ENCODE measurements at places on chromosomes 2 and 18. TPM values are rescaled to one million over a fixed set of nuclear protein-coding genes. Genes with fewer than 3 reads are reported as not detected.

The EHD3 gene
- total RNA-seq = 20.9 TPM

The PROC gene
- total RNA-seq = 1.5 TPM

The MSTN gene
- not detected for total RNA-seq

The TMEM178A gene
- total RNA-seq = 28.7 TPM

The KIAA2012 gene
- total RNA-seq = not detected

The KCNF1 gene
- 1.6 TPM for total RNA-seq

The C2orf78 gene
- total RNA-seq = not detected

The KCNK3 gene
- total RNA-seq = 2.3 TPM

The ZNF892 gene
- total RNA-seq = 5.9 TPM

The GCA gene
- total RNA-seq = 14.5 TPM

The CNTNAP5 gene
- total RNA-seq = 0.30 TPM

The RNF152 gene
- total RNA-seq = 73.9 TPM

Data from astrocyte (in vitro differentiated cells and primary cell).